Cerebellar nuclear complex (tissue), 1 donor: ENCODE measurements at places on chromosomes 12 and 14.

DNA sequence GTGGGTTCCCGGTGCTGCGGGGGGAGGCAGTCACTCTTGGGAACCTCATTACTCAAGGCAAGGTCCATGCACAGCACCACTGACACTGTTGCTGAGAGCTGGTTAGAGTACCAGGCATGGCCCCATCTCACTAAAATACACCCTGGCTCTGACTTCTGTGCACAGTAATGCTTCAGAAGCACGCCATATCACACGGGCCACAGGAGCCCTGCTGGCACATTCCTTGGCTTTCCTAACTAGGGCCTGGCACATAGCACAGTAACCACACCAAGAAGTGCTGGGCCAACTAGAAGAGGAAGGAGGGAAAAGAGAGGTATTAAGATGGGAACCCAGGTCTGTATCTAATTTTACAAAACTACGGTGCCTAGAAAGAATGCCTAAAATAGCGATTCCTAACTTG is 13.5 kb upstream of the RAB35 start:
- DNase-seq = no peak

DNA sequence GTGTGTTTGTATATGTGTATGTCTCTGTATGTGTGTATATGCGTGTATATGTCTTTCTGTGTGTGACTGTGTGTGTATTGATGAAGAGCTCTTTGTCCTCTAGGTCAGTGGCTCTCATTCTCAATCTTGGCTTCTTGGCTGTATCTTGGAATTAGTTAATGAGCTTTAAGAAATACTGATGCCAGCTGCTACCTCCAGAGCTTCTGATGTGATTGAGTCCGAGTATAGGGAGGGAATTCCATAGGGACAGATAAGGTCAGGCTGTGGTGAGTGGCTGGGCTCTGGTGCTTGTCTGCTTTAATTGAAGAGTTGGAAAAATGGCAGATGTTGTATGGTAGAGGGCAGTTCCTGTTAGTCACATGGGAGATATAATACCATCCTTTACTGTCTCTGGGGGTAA is 140.1 kb downstream of the C12orf75 start:
- DNase-seq = no peak

DNA sequence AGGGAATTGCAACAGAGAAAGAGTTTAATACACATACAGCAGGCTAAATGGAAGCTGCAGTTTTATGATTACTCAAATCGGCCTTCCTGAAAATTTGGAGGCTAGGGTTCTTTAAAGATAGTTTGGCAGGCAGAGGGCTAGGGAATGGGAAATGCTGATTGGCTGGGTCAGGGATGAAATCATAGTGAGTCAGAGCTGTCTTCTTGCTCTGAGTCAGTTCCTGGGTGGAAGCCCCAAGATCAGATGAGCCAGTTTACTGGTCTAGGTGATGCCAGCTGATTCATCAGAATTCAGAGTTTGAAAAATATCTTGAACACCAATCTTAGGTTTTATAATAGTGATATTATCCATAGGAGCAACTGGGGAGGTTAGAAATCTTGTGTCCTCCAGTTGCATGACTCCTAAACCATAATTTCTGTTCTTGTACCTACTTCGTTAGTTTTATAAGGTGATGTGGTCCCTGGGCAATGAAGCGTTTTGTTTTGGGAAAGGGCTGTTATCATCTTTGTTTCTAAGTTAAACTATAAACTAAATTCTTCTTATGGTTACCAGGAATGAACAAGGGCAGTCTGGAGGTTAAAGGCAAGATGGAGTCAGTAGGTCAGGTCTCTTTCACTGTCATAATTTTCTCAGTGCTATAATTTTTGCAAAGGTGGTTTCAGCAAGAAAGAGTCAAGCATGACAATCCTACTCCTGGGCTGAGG is 257.8 kb upstream of the CCDC196 start:
- DNase-seq = no peak

GRCh38 chr12:95073698-95074520 is 491 bp upstream of the NR2C1 start:
- DNase-seq = no peak

- DNase-seq = no peak
Observed at GRCh38 chr14:78029601-78030372, 140.4 kb upstream of the NRXN3 start.
